NCI-H524 treated with DMSO at 0.1 percent for 48 hours (cell line): ENCODE measurements at places on chromosomes 11 and 22.

DNA sequence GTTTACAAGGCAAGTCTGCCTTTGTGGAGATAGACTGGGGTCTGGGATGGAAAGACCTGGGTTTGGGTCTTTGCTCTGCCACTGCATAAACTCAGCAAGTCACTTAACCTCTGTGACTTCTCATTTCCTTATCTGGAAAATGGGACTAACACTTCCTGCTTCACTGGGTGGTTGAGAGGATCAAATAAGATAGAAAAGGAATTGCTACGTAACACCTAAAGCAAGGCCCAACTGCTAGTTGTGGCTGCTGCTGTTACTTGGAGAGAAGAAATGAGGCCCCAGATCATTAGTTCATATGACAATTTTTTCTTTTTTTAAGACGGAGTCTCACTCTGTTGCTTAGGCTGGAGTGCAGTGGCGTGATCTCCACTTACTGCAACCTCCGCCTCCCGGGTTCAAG, 5.9 kb downstream of the PTPRJ start:
- no peak for DNase-seq

DNA sequence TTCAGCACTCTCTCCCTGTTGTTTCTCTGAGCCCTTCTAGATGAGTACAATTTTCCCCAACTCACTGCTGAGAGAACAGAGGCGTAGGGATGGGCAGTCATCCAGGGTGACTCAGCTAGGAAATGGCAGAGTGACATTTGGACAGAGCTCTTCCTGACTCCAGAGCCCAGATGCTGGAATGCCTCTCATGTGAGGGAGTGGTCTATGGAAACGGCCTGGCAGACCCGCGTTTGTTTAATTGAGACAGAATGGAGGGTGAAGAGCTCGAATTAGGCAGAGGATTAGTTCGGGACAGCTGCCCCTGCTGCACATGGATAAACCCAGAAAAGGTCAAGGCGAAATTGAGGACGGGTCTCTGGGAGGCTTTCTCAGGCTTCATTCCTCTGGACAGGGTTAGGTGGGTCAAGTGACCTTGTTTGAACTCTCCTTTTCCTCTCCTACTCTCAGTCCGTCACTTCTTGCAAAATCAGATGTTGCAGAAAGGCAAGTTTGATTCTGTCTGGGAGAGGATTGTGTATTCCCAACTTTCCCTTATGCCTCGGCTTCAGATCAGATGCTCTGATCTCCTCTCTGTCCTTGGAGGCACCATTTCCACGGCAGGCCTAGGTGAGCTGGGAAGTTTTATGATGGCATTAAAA, 7.6 kb upstream of the LMO2 start:
- DNase-seq = peak; percentile 78

- DNase-seq = no peak
Measured at GRCh38 chr11:33772870-33773269, 1.4 kb downstream of the FBXO3 start.

DNA sequence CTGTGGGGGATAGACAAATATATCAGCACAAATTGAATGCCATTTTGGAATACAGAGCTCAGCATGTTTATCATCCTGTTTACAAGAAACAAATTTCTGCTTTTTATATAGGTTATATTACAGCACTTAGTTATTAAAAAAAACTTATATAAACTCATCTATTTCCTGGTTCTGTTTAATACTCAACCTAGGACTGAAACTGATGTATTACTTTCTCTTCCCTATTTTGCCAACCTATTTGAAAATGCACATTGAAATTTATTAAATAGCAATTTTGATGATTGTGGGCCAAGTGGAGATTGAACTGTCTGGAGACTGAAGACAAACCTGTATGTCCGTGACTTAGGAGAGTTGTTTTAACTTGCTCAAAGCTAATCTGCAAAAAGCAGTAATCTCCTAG, 288.3 kb upstream of the ANO3 start:
- DNase-seq = no peak

- DNase-seq = no peak
Measured at GRCh38 chr11:134572741-134573675, 161.0 kb upstream of the B3GAT1 start.

DNA sequence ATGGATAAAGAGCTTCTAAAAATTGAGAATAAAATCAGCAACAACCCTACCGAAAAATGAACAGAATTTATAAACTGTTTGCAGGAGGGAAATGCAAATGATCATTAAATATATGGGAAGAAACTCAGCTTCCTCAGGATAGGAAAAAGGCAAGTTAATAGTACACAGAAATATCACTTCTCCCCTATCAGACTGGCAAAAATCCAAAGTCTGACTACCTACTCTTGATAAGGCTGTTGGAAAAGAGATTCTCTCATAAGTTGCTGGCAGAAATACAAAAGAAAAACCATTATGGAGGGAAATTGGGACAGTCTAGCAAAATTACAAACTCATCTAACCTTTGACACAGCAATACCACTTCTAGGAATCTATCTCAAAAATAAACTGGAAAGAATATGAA, 100.9 kb upstream of the LDLRAD3 start:
- no peak for DNase-seq

GRCh38 chr11:66315921-66316811, 678 bp downstream of the CD248 start:
- no peak for DNase-seq

DNA sequence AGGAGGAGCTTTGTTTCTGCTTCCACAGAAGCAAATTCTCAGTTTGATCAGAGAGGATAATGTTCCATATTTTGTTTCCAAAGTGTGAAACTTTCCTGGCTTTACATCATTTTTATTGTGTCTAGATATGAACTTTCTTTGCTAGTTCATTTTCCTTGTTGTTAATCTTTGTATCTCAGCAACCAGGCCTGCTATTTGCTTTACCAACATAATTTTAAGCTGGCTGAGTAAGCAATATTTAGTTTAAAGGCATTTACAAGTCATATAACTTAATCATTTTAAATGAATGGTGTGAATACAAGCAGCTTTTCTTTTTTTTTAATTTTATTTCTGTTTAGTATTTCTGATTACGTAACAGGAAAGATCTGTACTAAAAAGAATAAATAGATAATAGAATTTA, 15.2 kb downstream of the NUCB2 start:
- no peak for DNase-seq

DNA sequence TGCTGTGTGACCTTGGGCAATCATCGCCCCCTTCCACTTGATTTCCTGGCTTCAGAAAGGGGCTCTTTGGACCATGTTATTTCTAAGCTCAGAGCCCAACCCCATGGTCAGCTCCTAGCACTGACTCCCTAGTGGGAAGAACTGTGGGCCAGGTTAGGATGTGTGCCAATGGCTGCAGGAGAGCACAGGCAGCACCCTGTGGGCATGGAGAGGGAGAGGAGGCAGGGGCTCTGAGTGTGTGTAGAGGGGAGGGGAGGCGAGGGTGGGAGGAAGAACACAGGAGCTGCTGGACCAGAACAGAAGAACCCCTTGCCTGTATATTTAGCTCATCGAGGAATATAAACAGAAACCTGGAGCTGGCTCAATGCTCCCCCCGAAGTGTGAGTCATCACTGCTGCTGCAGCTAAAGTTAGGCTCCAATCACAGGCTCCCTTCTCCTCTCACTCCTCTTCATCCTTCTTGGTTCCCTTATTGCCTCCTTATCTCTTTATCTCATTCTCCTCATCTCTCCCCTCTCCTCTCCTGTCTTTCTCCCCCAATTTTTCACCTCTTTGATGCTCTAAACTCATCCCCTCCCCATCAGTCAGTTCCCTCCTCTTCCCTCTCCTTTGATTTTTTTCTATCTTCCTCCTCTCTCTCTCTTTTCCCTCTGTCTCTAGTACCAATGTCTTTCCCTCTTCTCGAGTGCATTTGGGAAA, 14.5 kb upstream of the RPS19BP1 start:
- no peak for DNase-seq

DNA sequence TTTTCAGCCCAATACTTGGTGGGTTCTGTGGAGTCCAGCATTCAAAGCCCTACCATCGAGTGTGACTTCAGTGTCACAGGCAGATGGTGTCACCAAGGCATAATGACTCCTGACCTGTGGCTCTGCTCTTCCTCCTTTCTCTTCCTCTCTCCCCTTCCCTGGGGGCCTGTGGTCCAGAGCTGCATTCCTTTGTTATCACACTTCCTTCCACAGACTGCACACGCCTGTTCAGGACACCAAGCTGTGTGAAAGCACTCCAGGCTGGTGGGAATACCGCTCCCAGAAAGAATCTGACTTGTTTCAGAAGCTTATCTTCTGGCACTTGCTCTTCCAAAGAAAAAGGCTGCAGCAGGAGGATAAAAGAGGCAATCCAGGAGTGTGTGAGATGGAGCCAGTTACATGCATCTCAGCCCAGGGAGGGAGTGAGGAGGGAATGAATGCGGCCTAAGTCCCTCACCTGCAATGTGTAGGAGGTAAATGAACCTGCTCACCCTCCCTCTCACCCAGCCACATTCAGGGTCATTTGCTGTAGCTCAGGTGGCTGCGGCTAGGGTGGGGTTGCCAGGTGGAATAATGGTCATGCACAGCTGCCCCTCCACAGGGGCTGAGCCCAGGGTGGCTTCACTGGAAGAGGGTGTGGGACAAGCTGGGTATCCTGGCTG, 79.3 kb downstream of the ADAMTS15 start:
- no peak for DNase-seq

DNA sequence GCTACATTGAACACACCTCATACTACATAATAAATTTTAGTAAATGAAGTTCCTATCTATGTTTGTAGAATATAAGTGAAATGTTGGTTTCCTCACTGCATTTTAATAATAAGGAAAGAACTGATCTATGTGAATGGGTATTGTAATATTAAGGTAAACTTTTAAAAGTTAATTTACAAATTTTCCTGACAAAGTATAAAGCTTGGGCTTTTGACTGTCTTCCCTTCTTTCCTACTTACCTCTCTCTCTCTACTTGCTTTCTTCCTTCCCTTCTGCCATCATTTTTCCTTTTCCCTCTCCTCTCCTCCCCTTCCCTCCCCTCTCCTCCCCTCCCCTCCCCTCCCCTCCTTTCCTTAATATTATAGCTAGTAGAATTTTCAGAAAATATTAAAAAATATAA, 798.2 kb downstream of the CNTN5 start:
- DNase-seq = no peak

DNA sequence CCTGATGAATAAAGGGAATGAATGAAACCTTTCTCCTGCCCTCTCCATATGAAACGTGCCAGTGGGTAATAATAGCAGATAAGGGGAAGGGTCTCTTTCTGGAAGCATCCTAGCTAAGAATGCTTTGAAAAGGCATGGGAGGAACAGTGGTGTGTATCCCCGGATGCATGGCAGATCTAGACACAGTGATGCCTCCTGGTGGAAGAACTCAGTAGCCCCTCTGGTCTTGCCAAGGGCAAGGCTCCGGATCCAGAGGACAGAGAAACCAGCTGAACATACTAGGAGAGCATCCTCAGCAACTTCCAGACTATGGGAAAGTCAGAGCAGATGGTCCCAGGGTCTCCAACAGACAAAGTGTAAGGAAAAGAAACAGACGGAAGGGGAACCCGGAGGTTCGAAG, 6.4 kb downstream of the BAIAP2L2 start:
- DNase-seq = no peak

- no peak for DNase-seq
Measured at GRCh38 chr11:57485217-57485990, 25.1 kb downstream of the RTN4RL2 start.

DNA sequence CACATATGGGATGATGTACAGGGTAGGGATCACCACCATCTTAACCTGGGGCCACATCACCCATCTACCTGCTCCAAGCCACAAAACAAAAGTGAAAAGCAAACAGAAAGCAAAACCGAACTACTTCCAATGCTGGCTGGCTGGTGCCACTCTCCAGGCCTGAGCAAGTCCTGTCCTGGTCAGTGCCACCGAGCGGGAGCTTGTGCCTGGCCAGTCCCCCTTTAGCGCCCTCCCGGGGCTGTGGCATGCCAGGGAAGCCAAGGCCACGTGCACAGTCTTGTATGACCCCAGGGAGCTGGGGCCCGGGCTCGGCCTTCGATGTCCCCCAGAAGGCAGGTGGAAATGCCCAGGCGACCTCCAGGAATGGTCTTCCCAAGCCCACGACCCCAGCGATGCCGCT, 17.9 kb upstream of the NAP1L4 start:
- DNase-seq = no peak

- DNase-seq = no peak
Measured at GRCh38 chr22:33883961-33884808, 36.1 kb downstream of the LARGE1 start.

GRCh38 chr11:96062134-96062533, 138.2 kb upstream of the MTMR2 start:
- DNase-seq = no peak

DNA sequence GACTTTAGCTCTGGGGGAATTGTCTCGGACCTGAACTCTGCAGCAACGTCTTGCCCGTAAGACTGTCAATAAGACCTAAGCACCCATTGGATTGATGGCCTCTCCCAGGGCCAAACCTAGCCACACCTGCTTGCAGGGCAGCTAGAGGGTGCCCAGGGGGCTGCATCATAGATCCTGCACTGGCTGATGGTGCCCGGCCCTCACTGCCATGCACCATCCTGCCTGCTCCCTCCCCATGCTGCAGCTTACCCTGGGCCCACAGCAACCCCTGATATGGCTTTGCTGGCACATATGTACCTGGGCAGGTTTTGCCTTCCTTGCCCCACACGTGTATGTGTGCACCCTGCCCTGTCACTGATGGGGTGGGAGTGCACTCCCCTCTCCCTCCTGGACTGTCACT, 8.9 kb upstream of the BBOX1 start:
- no peak for DNase-seq

GRCh38 chr22:37269936-37270678, 12.2 kb upstream of the CYTH4 start:
- DNase-seq = no peak

DNA sequence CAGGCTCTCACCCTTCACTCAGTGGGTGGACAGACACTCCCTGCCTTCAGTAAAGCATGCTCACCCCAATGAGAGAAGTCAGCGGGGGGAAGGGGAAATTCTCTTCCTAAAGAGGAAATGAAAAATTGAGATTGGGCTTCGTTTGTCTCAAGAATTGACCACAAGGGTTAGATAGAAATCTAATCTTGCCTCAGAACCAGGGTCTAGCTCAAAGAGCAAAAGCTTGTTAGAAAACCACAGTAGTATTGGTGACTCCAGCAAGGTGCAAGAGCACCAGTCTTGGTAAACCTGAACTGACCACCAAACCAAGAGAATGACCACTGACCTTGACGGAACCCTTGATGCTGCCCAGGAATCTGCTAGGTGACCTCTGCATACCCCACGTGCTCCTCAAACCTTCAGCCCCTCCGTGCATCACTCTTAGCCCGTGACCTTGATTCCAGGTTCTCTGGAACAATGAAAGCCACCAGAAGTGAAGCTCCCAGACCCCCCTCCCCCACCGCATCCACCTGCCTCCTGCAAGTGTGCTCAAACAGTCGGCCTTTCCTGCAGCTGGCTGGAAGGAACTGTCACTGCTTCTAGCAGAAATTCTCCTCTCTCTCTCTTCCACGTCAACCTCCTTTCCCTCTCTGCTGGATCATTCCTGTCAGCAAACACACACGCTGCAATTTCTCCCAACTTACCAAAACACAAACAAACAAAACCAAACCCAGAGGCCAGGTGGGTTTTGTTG, 3.1 kb upstream of the TMA7B start:
- DNase-seq = no peak
